ENCODE measurements at places on chromosomes 7 and 10.

DNA sequence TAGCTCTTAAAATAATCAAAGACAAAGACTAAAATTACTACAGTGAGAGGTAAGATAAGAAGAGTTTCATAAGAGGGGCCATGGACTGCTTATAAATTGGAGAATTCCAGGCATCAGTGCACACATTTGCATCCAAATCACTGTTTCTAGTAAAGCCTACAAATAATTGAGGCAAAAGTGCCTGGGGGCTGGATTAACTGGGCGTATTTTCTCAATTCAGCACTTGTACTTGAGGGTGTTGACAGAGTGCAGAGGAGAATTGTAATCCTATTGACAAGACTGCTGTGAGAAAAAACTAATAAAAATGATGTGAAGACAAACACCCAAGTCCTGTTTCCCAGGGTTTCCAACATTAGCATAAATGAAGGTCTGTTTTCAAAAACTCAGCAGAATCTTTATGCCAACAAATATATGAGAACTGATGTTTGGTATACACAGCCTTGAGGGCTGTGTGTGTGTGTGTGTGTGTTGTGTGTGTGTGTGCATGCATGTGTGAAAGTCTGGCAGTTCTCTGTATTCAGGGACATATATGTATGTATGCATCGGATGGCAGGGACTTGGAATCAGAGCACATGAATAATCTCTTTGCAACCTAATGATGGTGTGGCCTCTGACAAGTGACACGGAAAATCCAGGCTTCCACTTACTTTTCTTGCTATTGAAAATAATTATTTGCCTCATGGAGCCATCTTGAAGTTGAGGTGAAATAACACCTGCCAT lies 182.1 kb upstream of the CDC14C start:
- DNase-seq: no peak

DNA sequence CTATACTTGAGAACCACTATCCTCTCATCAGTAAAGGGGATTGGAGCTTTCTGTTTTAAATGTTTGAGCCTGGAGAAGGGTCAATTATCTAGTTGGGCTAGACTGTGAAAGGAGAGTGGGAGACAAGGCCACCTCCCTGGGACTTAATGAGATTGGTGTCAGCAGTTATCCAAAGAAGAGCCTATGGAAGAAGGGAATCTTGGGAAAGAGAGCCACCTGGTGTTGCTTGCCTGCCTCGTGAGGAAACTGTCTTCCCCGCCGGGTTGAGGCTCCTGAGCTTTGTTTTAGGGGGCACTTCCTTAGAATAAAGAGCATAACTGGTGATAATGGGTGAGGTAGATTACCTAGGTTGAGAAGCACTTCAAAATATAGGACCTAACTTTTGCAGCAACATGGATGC lies 32.0 kb upstream of the ABCB4 start:
- peak; percentile 66 for DNase-seq

DNA sequence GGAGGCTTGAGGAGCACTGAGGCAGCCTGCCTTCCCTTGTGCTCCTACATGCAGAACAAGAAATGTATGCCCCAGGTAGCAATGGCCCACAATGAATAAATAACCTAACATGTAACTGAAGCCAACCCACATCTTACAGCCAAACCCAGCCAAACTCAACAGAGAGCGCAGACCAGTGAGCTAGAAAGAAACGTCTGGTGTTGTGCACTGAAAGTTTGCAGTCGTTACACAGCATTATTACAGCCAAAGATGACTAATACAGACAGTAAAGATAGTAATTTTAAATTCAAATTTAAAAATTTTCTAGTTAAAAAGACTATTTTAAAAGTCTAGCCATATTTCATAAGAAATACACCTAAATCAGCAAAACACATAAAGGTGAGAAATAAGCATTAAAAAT lies 11.2 kb downstream of the USP6NL start:
- no peak for DNase-seq

- no peak for DNase-seq
These were observed 316.0 kb downstream of the WDR37 start for GRCh38 chr10:1372212-1372611.

DNA sequence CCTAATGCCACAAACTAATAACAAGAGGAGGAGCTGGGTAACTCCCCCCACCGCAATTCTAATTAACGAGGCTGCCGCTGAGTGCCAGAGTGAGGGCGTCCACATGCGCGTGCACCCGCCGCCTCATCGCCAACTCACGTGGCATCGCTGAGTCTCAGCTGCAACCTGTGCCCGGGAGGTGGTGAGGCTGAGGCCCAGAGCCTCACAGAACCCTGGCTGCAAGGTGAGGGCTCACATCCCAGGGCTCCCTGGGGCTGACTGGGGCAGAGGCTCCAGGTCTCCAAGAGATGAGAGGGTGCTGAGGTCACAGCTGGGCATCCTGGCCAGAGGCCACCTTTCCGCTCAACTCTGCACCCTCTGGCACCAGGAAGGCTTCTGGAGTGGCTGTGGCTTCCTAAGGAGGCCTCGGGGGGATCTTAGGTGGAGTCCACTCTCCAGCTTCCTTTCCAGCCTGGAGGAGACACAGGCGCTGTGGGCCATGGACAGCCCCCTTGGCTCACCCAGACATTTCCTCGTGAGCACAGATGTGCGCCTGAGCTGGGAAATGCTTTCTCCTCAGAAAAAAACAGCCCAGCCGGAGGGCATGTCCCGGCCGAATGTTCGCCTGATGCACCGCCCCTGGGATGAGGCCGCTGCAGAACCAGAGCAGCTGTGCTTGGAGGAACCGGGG lies 242.6 kb downstream of the MAD1L1 start:
- no peak for DNase-seq

DNA sequence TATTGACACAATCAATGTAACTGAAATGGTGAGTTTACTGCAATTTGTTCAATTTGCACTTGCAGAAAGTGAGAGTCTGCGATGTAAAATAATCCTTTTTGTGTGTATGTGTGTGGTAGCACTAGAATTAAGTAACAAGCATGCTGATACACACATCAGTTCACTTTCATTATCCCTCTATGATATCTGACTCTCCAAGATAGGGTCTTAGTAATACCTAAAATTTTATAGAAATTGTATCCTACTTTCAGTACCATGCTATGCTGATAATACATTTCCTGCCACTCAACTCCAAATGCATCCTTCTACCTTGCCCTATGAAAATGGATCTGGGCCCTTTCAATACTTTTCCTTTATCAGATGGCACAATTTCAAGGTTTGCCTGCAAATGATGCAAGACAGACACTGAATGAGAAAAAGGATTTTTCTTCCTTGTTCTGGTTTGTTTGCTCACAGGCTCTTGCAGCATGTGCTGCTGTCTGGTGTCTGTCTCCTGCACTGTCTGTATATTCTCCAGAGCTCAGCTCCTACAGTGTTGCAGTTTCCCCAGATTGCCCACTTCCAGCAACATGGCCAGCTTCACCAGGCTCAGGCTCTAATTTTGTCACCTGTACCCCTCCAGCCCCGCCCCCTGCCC lies 297.9 kb upstream of the HGF start:
- DNase-seq: no peak

- no peak for DNase-seq
These were observed 34.9 kb upstream of the TUBB8 start for GRCh38 chr10:83930-84530.

GRCh38 chr7:112554591-112554990 lies 73.8 kb downstream of the LSMEM1 start:
- no peak for DNase-seq

DNA sequence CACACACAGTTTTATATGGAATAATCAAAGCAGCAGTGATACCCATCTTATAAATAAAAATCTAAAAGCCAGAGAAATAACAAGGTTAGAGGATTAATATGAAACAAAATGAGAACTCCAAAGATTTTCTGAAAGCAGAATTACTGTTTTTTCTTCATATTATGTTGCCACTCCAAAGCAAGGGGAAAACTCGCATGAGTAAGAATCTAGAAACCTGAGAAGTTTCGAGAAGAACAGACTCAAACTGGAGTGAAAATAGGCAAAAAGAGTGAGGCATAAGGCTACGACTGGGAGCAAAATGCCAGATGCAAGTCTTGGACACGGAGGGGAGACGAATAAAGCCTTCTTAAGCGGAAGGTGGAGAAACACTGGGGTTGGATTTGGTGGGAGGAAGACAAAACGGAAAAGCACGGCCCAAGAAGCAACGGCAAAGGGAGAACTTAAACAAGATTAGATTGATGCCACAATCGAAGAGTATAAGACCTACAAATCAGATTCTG lies 923 bp downstream of the TNPO3 start:
- no peak for DNase-seq

GRCh38 chr7:54556121-54556520 lies 13.9 kb downstream of the VSTM2A start:
- DNase-seq: no peak

DNA sequence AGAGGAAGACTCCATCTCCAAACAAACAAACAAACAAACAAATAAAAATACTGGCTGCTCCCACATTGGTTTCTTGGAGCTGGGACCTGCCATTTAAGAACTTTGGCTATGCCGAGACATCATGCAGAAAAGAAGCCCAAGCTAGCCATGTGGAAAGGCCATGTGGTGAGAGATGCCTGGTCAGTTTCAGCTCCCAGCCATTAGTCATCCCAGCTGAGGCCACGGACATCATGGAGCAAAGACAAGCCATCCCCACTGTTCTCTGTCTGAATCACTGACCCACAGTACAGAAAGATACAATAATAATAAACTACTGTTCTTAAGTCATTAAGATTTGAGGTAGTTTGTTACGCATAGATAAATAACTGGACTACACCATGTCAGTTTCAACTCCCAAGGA lies 70.0 kb upstream of the PCBD1 start:
- DNase-seq: no peak

GRCh38 chr7:2729031-2729892 lies 41.3 kb downstream of the AMZ1 start:
- peak; percentile 45 for DNase-seq

DNA sequence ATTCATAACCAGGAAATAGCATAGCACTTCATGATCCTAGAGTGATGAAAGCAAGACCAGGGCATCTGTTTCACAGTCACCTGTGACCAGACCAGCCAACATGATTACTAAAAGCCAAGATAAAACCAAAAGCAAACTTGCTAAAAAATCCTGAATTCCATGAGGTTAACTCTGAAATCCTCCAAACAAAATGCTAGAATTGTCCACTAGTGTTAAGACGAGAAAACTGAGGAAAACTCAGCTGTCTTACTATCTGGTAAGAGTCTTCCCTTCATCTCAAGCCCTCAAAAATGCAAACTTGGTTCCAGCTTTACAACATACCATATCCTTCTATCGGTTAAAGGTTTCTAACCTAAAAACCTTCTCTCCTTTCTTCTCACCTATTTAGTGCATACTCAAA lies 1.3 kb upstream of the NPM3 start:
- DNase-seq: no peak

- no peak for DNase-seq
These were observed 157.2 kb downstream of the CHRM2 start for GRCh38 chr7:137025469-137026175.
